Astrocyte (in vitro differentiated cells and primary cell): ENCODE measurements at places on chromosomes 16 and 17.

- no peak overlapping the region for H3K4me3 ChIP-seq
- H3K27ac ChIP-seq, result no peak overlapping the region
- no peaks in the 10 kb centered on the region for H3K36me3 ChIP-seq
- DNase-seq, result no peak
Observed at GRCh38 chr16:81860287-81861266, 81.5 kb downstream of the PLCG2 start.

- H3K4me1 ChIP-seq, result no peaks in the 10 kb centered on the region
- no peaks in the 10 kb centered on the region for H3K36me3 ChIP-seq
- no peaks in the 10 kb centered on the region for H3K27me3 ChIP-seq
- H3K27ac ChIP-seq, result no peak overlapping the region
- DNase-seq, result no peak
- H3K4me3 ChIP-seq, result no peak overlapping the region
Observed at GRCh38 chr16:14215941-14216340, 144.8 kb downstream of the MRTFB start.

DNA sequence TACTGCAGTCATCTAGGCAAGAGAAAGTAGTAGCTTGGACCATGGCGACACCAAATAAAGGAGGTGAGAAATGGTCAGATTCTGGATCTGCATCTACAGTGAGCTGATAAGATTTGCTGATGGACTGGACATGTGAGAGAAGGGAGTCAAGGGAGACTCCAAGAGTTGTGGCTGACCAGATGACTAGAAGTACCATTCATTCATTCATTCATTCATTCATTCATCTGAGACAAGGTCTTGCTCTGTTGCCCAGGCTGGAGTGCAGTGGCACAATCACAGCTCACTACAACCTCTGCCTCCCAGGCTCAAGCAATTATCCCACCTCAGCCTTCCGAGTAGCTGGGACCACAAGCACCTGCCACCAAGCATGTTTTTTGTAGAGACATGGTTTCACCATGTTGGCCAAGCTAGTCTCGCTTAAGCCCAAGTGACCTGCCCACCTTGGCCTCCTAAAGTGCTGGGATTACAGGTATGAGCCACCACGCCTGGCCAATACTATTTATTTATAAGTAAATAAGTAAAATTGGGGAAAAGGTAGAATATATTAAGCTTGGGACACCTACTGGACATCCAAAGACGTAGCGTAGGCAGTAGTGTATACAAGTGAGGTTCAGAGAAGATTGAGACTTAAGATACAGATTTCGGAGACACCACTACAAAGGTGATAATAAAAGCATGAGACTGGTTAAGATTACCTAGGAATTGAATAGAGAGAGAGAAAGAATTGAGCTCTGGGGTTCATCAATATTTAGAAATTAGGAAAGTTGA, 15.7 kb upstream of the RNF43 start:
- H3K36me3 ChIP-seq, result no peaks in the 10 kb centered on the region
- DNase-seq, result no peak
- no peak overlapping the region for H3K27ac ChIP-seq

- no peaks in the 10 kb centered on the region for H3K27me3 ChIP-seq
- H3K27ac ChIP-seq, result peak overlapping the region; percentile 13
- peaks cover 9% of the 10 kb centered on the region for H3K4me1 ChIP-seq
- peak; percentile 71 for DNase-seq
- peaks cover 32% of the 10 kb centered on the region for H3K36me3 ChIP-seq
- no peak overlapping the region for H3K4me3 ChIP-seq
Observed at GRCh38 chr17:63785556-63785955, 11.6 kb downstream of the DDX42 start.

DNA sequence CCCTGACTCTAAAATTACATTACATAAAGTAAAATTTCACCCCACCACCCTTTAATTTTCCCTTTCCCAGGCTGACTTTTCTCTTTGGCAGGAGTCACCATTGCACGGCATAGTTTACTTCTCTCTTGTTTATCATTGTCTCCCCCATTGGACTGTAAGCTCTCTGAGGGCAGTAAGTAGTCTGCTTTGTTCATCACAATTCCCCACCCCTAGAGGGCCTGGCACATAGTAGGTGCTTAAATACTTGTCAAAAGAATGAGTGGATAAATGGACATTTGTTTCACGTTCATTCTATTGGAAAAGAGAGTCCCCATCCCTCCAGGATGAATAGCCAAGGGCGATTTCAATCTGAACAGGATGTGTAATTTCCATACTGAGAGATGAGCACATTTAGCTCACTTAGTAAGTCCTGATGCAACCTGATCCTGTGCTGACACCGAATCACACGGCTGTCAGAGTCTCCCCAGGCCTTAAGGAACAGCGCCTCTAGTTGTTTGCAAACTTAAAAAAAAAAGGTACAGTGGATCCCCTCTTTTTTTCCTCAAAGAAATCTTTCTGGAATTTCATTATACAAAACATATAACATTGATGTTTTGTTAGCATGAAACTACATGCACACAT, 54.0 kb downstream of the AKAP1 start:
- no peaks in the 10 kb centered on the region for H3K4me1 ChIP-seq
- H3K27ac ChIP-seq, result no peak overlapping the region
- no peak for DNase-seq
- no peaks in the 10 kb centered on the region for H3K36me3 ChIP-seq

GRCh38 chr16:85561248-85562092, 51.7 kb upstream of the GSE1 start:
- DNase-seq, result no peak
- no peak overlapping the region for H3K4me3 ChIP-seq
- H3K4me1 ChIP-seq, result peaks cover 17% of the 10 kb centered on the region
- H3K27ac ChIP-seq, result no peak overlapping the region

DNA sequence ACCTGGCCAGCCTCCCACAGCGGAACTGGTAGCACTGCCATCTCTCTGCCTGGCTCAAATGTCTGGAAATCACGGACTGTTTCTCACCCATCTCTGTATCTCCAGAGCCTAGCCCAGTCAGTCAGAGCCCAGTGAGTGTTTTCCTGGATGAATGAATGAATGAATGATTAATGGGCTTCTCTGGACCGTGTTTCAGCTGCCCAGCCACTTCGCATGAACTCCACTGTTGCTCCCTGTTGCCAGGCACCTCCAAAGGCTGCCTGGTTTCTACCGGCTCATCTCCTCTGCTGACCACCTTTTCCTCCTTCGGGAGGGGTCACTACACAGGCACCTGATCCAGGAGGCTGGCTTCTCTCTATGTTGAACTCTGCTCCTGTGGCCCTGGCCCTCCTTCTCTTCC, 91.0 kb upstream of the SDK2 start:
- no peak overlapping the region for H3K4me3 ChIP-seq
- H3K36me3 ChIP-seq, result no peaks in the 10 kb centered on the region
- H3K4me1 ChIP-seq, result no peaks in the 10 kb centered on the region

DNA sequence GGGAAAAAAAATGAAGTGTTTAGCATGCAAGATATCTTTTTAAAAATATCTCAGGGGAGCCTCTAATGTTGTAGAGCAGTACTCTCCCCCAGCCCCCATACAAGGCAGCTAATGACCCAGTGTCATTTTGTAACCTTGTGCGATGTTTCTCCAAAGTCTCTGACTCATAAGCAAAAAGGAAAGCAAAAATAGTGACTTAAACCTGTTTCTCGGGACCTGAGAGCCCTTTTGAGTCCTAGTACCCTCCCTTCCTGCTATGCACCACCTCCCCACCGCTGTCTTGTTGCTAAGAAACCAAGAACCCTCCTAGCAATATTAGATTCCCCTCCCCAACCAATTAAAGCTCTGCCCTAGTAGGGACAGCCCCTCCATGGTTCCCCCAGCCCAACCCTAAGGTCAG, 2.8 kb downstream of the MYCBPAP start:
- no peaks in the 10 kb centered on the region for H3K36me3 ChIP-seq
- no peak overlapping the region for H3K4me3 ChIP-seq
- peaks cover 7% of the 10 kb centered on the region for H3K4me1 ChIP-seq
- no peak overlapping the region for H3K27ac ChIP-seq
- H3K27me3 ChIP-seq, result no peaks in the 10 kb centered on the region

DNA sequence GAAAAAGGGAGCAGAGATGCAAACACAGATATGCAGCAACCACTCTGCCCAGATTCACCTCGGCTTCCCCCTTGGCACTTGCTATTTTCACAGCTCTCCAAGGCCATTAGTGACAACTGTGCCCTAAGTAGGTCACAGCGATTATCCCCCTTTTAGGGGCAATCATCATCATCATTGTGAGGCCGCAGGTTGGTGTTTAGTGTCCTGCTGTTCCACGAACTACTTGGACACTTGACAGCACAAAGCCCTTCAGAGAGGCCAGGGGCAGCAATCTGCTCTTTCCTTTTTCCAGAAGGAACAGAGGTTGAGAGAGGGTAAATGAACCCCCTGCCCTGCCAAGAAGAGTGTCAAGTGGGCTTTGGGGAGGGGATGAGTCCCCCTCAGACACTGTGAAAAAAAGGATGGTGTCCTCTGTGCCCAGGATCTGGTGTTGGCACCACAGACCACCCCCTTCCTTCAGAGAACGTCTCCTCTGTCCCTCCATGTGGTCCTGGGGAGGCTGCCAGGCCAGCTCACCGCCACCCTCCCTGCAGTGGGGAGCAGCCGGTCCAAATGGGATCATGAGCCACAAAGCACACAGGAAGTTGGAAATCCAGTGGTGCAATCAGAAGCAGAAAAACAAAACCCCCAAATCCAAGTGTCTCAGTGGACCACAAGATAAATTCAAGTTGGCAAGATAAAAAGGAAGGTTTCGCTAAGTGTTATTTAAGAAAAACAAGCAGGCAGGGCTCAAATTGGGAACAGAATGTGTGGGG, 78.4 kb upstream of the MED9 start:
- no peaks in the 10 kb centered on the region for H3K36me3 ChIP-seq
- H3K27me3 ChIP-seq, result no peaks in the 10 kb centered on the region
- H3K4me3 ChIP-seq, result no peak overlapping the region
- H3K27ac ChIP-seq, result no peak overlapping the region
- peaks cover 13% of the 10 kb centered on the region for H3K4me1 ChIP-seq
- peak; percentile 23 for DNase-seq

GRCh38 chr17:51734976-51735375, 423.5 kb downstream of the CA10 start:
- no peaks in the 10 kb centered on the region for H3K27me3 ChIP-seq
- H3K4me1 ChIP-seq, result no peaks in the 10 kb centered on the region
- DNase-seq, result no peak
- no peaks in the 10 kb centered on the region for H3K36me3 ChIP-seq
- no peak overlapping the region for H3K4me3 ChIP-seq

DNA sequence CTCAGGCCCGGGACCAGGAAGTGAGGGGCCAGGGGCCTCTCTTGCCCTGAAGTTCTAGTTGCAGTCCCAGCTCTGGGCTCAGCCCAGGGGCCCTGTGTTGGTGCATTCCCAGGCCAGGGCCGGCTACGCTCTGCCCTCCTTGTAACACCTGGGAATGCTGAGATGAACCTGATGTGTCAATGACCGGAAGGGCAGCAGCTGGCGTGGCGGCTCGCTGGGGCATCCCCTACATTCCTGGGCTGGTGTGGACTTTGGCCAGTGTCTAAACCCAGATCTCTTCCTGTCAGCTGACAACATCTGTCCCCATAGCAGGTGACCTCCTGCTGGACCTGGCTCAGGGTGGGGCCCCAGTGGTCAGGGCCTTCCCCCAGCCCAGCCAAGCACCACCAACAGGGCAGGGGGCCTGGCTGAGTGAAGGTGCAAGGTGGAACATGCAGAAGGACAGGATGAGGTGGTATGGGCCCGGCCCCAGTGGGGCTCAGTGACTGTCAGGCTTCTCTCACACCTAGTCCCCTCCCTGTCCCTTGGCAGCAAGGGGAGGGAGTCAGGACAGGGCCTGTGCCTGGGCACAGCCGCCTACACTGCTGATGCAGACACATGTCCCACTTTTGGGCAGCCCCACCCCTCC, 15.9 kb downstream of the FAM83G start:
- H3K36me3 ChIP-seq, result peaks cover 7% of the 10 kb centered on the region
- no peak overlapping the region for H3K27ac ChIP-seq
- no peak for DNase-seq
- H3K27me3 ChIP-seq, result no peaks in the 10 kb centered on the region
- H3K4me3 ChIP-seq, result no peak overlapping the region

DNA sequence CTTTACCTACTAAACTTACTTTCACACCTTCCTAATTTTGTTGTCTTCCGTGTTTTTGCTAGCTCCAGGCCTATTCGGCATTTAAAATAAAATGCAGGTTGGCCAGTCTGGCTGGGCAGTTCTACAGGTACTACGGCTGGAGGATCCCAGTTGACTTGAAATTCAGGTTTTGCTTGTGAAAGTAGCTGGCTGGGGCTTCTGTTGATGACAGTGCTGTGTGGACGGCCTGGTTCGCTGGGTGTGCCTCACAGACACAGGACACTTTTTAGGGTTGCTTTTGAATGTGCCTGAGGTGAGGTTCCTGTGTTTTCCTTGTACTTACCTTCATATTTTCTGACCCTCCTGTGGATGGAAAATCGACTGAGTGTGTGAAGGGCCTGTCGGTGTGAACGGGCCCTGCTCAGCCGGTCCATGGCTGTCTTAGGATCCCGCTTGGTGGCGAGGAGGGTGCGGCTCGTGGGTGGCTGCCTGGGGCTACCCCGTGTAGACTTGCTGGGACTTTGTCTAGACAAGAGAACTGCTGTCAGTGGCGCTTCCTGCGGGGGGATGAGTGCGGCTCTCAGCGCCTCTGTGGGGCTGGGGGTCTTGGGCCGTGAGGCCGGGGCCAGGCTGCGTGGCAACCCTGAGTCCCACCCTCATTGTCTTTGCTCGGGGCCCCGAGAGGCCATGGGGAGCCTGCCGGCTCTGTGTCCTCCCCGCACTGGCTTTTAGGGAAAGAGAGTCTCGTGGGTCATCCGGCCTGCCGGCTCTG, 18.7 kb upstream of the ZNF750 start:
- no peak overlapping the region for H3K4me3 ChIP-seq
- no peak overlapping the region for H3K27ac ChIP-seq
- DNase-seq, result no peak
- H3K36me3 ChIP-seq, result no peaks in the 10 kb centered on the region

GRCh38 chr16:87542531-87543102, 49.8 kb upstream of the ZCCHC14 start:
- no peak overlapping the region for H3K27ac ChIP-seq
- no peak for DNase-seq
- peaks cover 11% of the 10 kb centered on the region for H3K27me3 ChIP-seq
- no peaks in the 10 kb centered on the region for H3K36me3 ChIP-seq
- no peak overlapping the region for H3K4me3 ChIP-seq

DNA sequence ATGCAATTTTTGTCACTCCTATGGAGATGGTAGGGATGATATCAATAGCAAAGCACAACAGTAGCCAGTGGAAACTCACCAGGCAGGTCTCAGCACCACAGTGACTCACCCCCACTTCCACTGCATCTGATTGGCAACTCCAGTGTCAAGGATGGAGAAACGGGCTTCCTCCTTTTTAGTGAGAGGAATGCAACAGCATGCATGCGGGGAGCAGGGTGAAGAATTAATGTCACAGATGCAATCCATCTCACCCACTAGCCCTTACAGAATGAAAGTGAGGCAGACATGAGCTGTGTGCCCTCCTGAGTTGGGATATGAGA, 467.0 kb upstream of the C16orf82 start:
- no peak overlapping the region for H3K27ac ChIP-seq
- no peak for DNase-seq
- H3K4me3 ChIP-seq, result no peak overlapping the region
- no peaks in the 10 kb centered on the region for H3K4me1 ChIP-seq
- H3K36me3 ChIP-seq, result no peaks in the 10 kb centered on the region

GRCh38 chr16:85631802-85632393, 18.8 kb downstream of the GSE1 start:
- no peaks in the 10 kb centered on the region for H3K36me3 ChIP-seq
- DNase-seq, result no peak
- no peak overlapping the region for H3K27ac ChIP-seq
- no peaks in the 10 kb centered on the region for H3K27me3 ChIP-seq
- H3K4me3 ChIP-seq, result no peak overlapping the region
